ENCODE measurements at places on chromosomes 6 and 20.

- no peak for DNase-seq
These were observed 13.7 kb downstream of the C20orf96 start for GRCh38 chr20:276620-277495.

GRCh38 chr6:42225029-42225339 is 7.3 kb upstream of the MRPS10 start:
- no peak for DNase-seq

DNA sequence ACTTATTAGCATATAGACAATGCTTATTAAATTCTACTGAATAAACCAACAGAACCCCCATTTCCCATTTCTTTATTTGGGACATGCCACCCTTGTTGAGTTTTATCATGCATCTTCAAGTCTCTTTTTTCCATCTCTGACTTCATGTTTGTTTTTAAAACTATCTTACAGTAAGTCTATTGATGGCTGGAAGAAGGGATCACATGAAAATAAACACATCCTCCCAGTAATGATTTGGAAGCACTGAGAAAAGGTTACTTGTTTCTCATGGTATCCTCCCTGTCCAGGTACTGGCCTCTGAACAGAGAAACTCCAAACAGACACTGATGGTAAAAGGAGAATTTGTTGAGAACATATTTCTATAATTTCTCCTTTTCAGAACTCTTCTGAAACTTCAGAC is 74.9 kb downstream of the KIF13A start:
- no peak for DNase-seq

DNA sequence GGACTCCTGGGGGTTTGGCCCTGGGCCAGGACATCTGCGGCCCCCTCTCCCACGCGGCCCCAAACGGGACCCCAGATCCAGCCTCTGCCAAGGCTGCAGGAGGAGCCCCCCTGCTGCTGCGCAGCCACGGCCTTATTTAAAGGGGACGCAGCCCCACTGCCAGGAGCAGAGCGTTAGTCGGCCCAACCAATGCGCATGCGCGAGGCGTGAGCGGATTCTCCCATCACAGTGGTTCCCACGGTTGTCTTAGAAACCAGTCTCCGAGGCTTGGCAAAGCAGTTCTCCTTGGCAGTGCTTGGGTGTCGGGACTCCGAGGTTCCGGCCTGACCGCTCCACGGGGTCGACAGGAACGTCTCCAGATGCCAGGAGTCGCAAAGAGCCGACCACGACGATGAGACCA is 288.3 kb upstream of the ZNF337 start:
- DNase-seq, result no peak

GRCh38 chr20:18400460-18400859 is 66.4 kb downstream of the DZANK1 start:
- DNase-seq, result no peak

DNA sequence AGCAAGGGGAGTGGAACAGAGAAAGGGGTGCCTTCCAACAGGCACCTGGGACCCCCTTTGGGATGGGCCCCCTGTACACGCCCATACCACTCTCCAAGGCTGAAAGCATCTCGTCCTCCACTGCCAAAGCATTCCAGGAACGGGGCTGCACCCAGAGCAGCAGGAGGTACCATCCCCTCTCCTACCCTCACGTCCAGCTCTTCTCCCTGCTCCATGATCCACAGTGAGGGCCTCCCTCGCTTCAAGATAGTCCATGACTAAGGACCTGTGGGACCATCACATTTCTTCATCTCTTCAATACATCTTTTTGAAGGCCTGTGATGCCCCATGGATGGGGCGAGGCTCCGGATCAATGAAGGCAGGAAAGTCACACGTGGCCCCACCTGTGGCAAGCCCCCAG is 209.9 kb downstream of the ANKRD60 start:
- DNase-seq, result no peak

DNA sequence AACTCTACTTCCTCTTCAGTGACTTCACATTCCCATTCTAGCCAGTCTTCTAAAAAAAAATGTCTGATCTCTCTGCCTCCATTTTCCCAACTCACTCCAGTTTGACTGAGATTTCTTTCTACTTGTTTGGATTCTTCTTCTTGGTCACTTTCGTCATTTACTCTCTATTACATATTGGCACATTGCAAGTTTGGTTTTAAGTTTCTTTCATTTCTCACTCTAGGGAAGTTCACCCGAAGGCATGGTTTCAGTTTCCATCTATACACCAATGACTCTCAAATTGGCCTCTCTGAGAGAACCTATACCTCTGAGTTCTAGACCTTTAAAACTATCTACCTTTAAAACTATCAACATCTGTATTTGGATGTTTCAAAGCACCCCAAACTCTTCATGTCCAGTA is 51.3 kb downstream of the CD109 start:
- DNase-seq, result no peak

DNA sequence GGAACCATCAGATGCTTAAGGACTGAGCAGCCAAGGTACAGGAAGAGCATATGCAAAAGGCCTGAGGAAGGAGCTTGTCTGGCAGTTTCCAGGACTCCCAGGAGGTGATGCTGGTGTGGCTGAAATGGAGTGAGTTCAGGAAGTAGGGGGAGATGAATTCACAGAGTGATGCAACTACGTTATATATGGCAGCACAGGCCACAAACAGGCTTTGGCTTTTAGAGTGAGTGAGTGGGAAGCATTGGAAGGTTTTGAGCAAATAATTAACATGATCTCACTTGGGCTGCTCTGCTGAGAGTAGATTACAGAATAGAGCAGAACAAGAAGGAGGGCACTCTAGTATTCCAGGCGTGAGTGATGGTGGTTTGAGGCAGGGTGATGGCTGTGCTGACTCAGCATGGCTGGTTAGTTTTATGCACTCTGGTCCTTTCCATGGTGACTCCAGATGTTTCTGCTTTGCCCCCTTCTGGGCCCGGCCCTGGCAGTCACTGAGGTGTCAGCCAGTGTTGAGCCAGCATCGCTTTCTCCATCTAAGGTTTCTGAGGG is 6.5 kb downstream of the BTN2A2 start:
- DNase-seq, result no peak

DNA sequence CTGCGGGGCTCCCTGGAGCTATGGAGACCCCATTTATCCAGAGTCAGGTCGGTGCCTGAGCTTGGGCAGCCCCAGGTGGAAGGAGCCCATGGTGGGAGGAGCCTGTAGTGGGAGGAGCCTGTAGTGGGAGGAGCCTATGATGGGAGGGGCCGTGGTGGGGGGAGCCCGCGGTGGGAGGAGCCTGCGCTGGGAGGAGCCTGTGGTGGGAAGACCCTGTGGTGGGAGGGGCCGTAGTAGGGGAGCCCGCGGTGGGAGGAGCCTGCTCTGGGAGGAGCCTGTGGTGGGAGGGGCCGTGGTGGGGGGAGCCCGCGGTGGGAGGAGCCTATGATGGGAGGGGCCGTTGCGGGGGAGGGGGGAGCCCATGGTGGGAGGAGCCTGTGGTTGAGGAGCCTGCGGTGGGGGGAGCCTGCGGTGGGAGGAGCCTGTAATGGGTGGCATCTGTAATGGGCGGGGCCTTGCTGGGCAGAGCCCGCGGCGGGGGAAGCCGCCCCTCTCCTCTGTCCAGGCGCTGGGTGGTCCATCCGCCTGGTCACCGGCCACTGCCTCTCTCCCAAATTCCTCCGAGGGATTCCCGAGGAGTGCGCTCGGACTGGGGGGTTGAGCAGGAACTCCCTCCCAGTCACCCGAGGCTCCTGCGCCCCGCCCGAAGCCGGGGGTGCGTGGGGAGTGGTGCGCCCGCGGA is 567 bp upstream of the FNDC11 start:
- DNase-seq, result peak; percentile 88
